Activated CD4-positive, alpha-beta memory T cell treated with anti-CD3 and anti-CD28 coated beads, Interleukin-2, amount 10 ng/mL, durations not matched to agents 7 days and 5 days (primary cell): ENCODE measurements at places on chromosomes 7 and 10. TPM values are rescaled to one million over a fixed set of nuclear protein-coding genes. Genes with fewer than 3 reads are reported as not detected.

Gene VWDE
- 5.2 TPM for total RNA-seq

Gene VAX1
- not detected for total RNA-seq

DNA sequence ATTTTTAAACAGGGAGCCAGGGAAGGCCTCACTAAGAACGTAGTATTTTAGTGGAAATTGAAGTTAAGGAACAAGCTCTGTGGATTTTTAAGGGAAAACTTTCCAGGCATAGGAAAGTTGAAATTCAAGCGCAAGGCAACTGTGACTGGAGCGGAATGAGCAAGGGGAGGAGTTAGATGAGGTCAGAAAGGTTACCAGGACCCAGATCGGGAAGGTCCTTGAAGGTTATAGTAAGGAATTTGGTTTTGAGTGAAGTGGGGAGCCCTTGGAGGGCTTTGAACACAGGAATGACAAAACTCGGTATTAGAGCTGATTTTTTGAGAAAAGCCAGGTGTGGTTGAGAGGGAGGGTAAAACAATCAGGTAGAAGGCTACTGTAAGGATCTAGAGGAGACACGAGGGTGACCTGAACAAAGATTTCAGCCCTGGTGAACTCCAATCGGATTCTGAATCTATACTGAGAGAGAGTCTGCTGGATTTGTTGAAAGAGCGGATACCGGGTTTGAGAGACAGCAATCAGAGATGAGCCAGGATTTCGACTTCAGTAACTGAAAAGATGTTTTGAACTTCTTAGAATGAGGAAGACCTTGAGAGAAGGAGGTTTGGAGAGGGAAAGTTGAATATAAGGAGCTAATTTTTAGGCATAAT, 1013.9 kb downstream of the NRG3 start:
- no peak for DNase-seq

Gene TUBAL3
- not detected for total RNA-seq

GRCh38 chr10:31770307-31770902, 158.2 kb downstream of the ARHGAP12 start:
- peak; percentile 63 for DNase-seq

DNA sequence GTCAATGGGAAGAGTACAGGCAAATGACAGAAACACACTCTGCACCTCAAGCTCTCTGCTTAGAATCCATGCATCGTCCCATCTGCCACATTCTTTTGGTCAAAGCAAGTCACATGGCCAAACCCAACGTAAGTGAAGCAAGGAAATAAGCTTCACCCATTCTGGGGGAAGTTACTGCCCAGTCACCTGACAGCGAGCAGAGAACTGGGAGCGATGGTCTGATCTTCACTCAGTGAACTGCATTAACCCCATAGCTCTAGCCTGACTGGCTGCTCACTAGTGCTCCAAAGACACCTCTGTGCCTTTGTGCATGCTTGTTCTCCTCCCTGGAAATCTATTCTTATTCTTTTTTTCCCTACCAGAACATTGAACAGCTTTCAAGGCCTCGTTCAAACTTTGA, 89.9 kb downstream of the APBB1IP start:
- DNase-seq: no peak

Gene NRG3
- total RNA-seq: not detected

DNA sequence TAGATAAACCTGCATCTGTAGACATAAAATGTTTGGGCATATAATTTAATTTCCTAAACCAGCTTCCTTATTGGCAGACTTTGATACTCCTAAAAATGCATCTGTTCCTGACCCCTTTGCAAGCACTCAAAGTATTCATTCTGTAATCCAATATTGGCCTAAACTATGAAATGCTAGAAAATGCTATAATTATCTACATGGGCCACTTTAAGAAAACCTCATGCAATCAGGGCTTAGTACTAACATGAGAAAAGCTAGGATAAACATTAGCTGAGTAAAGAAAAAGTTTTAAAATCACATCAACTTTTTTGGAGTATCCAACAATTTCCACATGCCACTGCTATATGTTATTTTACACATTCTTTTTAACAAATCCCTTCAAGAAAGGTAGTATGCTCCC, 57.2 kb downstream of the PARD3 start:
- no peak for DNase-seq

- no peak for DNase-seq
Observed at GRCh38 chr7:158270106-158270775, 317.4 kb downstream of the PTPRN2 start.

- DNase-seq: no peak
Observed at GRCh38 chr7:69585169-69585568, 13.1 kb upstream of the AUTS2 start.

Gene SUGCT
- not detected for total RNA-seq

GRCh38 chr10:77643795-77644468, 6.3 kb upstream of the KCNMA1 start:
- peak; percentile 28 for DNase-seq

Gene SSMEM1
- not detected for total RNA-seq

Gene MDFIC
- 85.8 TPM for total RNA-seq

Gene GJD4
- total RNA-seq: not detected

GRCh38 chr7:93551063-93551895, 23.2 kb downstream of the CALCR start:
- DNase-seq: no peak

Gene CTTNBP2
- total RNA-seq: not detected
